ENCODE measurements at places on chromosomes 7 and 10.

GRCh38 chr7:111942450-111943081, 263.6 kb downstream of the DOCK4 start:
- DNase-seq = no peak

DNA sequence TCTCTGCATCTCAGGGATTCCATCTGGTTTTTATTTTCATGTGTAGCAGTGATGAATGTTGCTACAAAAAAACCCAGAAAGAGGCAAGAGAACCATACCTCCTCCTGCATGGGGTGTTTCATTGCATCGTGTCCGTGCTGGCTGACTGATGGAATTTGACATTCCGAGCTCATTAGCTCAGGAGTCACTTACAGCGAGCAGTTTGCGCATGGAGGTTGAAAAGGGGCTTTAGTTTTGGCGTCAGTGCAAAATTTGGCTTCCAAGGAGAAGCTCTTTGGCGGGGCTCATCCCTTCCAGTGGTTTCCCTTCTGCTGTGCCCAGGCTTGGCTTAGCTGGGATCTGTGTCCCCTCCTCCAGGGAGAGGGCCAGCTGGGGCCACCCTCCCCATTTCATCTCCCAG, 25.8 kb downstream of the EMX2 start:
- DNase-seq = no peak

- DNase-seq = no peak
Measured at GRCh38 chr10:3471472-3471871, 298.9 kb upstream of the PITRM1 start.

DNA sequence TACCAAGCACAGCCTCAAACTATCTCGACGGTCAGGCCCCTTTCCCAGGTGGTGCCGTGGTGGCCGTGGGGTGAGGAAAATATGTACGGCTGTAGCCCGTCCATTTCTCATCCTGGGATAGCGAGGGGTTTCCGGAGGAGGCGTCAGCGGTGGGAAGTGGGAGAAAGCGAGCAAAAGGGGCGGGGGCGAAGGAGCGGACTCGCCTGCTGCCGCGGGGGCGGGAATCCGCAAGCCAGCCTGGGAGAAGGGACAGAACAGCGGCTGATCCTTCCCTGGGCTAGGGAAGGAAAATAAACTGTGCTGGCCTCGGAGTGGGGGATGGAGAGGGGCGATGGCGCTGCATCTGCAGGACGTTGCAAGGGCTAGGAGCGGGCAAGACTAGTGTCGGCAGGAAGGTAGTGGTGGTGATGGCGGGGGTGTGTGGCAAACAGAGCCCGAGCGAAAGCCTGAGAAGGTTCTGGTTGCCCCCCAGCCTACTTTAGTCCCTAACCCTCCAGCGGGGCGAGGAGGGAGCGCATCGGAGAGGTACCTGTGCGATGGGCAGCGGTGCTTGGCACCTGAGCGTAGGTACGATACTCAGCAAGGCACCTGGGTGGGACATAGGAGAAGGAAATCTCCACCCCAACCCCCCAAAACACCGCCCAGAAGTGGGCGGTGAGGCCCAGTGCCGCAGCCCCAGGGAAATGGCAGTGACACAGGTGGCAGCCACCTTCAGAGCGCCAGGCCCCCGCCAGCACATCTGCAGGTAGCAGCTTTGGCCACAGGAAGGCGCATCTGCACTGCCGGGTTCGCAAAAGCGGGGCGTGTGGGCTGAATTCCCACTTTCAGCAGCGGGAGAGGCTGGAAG, 49.9 kb upstream of the STEAP1B start:
- no peak for DNase-seq

DNA sequence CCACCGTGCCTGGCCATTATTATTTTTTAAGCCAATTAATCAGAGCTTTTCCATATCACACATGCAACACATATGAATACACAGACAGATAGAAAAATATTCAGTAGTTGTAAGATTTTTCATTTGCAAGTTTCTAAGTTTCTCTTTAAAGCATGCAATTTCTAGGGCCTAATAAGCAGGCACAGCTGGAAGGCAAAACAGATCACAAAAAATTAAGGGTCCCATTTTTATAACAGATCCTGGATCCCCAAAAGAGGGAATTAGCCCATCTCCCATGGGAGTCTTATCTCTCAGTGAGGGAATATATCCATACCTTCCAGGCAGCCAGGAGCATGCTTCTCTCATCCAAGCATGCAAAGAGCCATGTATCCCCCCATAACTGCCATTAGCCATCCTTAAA, 31.2 kb upstream of the ZNF365 start:
- DNase-seq = no peak

GRCh38 chr10:34113504-34114225, 701.4 kb downstream of the PARD3 start:
- no peak for DNase-seq

DNA sequence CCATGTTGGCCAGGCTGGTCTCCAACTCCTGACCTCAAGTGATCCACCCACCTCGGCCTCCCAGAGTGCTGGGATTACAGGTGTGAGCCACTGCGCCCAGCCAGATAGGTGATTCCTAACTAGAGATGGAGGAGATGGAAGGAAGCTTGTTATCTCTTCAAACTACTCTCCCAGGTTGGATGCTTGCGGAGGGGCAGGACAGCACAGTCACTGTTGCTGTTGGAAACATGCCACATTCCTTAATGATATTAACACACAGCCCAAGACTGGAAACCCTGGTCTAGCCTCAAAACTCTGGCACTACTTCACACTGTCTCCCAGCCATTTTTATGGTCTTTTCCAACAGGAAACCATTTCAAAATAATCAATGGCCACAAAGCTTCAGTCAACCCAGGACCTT, 468.8 kb upstream of the NRP1 start:
- DNase-seq = no peak

DNA sequence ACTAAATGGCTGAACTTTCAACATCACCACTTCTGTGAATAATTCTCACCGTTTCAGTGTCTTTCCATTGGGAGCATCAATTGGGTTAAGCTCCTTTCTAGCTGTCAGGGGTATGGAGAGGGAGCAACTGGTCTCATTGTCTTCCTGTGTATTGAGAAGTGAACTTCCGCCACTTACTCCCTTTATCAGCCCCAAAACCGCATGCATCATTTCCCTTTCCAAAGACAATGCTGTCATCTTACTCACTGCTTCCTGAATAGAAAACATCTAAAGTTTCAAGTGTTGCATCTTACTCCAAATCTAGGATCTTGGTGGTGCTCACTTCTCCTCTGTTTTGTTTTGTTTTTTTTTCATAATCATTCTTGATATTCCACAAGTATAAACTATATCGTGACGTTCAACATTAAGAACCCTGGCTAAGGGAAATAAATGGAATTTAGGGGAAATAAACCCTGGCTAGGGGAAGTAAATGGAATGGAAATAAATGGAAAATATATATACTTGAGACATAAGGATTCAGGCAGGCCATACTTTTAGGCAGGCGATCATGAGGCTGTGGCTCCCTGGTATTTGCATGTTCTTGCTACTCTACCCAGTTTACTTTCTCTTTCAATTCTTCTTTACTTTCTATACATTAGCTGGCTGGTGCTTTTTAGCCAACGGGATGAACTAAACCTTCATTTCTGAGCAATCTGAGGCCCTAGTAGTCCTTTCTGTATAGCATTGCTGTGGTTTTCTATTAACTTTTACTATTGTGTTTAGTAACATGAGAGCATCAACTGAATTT, 371.9 kb downstream of the BMPER start:
- no peak for DNase-seq

DNA sequence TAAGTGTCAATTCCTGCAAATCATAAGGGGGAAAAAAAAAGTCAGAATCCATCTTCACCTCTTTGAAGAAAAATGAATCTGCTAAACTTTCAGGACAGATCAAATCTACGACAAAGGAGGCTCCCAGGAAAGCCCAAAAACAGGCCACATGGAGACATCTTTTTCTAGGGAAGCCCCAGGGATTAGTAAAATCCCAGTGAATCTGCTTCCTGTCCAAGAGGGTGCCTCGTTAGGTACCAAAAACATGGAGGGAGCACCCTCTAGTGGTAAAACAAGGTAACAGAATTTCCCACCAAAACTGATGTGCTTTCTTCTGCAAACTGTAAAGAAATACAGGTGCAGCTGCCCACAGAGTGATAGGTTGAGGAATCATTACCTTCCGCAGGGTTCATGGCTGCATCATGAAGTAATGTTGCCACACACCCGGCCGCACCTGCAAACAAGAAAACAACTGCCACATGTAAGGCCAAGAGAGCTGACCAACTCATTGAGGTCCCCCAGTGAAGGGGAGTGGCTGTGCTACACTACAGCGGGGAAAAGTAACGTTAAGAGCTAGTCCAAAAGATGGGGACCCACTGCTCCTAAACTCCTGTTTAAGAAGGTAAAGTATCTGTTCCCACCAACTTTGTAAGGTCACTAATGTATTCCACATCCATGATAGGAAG, 7.9 kb downstream of the SLC25A28 start:
- no peak for DNase-seq

All from activated naive CD4-positive, alpha-beta T cell (primary cell).